Fibroblast of mammary gland (primary cell): ENCODE measurements at places on chromosomes 7 and 10.

DNA sequence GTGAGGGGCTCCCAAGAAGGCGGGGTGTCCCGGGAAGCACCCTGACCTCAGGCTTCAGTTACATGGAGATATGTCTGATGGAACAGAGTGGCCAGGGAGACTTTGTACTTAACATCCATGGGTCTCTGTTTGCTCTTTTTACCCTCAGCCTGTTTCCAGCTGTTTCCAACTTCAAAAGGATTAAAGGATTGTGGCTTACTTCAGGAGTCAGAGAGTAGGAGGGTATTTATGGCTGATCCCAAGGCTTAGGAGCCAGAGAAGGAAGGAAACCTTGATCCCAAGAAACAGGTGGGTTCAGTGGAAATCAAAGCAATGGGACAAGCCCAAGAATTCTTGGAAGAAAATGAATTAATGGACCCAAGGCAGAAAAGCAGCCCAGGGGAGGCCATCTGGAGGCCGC, 37.7 kb upstream of the ZNF438 start:
- no peak for DNase-seq

- peak; percentile 75 for DNase-seq
These were observed 12.0 kb downstream of the LSM8 start for GRCh38 chr7:118195837-118196474.

DNA sequence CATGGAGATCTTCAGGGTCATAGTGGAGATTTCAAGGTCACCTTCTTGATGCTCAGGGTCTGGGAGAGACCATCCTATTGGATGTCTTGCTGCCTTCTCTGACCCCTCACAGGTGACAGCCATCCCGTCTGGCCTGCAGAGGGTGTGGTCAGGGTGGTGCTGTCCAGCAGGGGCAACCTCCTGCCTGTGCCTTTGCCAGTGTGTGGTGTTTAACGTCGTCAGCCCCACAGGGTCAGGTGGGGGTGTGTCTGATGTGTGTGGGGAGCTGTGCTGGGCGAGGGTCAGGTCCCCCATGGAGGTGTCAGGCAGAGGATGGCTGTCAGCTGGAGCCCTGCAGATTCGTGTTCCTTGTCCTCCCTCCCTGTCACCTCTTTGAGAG, 16.5 kb downstream of the ADCY1 start:
- no peak for DNase-seq

DNA sequence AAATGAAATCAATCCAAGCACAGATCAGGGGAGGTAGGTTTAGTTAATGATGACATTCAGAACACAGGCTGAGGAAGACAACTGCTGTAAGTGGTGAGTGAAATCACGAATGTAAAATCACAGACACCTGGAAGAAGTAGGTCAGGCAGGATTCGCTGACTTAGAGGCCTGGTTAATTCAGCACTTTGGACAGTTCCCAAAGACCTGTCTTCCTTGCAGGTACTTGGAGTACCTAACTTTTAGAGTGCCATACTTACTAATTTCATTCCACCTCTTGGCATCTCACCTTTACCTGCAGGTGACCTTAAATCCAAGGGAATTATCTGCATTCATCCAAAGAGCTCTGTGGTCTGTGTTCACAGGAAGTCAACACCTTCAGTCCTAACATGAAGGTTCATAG, 822.3 kb downstream of the PHTF2 start:
- peak; percentile 17 for DNase-seq

DNA sequence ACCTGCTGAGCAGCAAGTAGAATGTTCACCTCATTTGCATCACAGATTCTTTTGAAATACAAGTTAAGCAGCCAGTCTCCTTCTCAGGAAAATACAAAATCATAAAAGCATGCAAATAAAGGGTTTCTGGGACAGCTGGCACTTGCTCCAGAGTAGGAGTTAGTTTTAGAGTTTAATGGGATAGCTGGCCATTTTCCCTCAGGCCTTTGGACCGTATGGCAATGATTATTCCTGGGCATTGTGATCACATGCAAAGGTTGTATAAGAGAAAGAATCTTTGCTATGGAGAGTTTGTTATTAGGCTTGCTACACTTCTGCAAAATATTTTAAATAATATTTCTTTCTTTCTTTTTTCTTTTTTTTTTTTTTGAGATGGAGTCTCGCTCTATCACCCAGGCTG, 240.8 kb downstream of the CDK14 start:
- no peak for DNase-seq

DNA sequence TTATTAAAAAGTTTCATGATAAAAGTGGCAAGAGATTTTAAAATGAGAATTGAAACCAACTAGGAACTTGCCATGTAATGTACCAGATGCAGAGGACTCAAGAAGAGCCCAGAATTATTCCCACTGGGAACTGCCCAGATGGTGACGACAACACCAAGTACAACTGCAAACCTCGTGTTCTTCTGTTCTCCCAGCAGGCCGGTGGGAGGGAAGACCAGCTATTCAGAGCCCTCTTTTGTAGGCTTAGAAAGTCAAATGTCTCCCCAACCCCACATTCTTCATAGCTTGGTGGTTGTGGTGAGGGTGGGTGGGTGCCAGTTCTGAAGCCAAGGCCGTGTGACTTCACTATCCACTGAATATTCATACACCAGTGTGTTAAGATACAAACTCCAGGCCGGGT, 54.3 kb upstream of the ITGB1 start:
- DNase-seq = no peak

GRCh38 chr7:77235276-77235675, 35.7 kb upstream of the FGL2 start:
- peak; percentile 74 for DNase-seq

DNA sequence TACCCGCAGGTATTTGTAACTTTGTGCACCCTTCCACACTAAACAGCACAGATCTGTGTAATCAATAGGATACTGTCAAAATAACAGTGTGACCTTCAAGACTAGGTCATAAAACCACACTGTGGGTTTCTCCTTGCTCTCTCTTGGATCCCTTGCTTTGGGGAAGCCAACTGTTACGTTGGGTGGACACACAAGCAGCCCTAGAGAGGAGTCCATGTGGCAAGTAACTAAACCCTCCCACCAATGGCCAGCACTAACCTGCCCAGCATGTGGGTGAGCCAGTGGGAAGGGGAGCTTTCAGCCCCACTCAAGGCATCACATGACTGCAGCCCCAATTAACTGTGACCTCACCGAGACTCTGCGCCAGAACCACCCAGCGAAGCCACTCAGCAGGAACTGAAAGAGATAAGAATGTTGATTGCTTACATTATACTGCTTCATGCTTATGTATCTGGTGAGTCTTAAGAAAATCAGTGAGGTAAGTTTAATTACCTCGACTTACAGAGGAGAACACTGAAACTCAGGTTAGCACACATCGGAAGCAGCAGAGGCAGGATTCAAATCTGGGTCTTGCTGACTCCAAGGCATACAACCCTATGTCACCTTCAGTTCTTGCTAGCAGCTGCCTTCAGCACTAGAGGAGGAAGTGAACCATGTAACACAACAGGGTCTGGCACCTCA, 9.4 kb upstream of the ZC3HAV1 start:
- DNase-seq = no peak

- DNase-seq = no peak
These were observed 294.6 kb downstream of the RNLS start for GRCh38 chr10:88288320-88289059.

DNA sequence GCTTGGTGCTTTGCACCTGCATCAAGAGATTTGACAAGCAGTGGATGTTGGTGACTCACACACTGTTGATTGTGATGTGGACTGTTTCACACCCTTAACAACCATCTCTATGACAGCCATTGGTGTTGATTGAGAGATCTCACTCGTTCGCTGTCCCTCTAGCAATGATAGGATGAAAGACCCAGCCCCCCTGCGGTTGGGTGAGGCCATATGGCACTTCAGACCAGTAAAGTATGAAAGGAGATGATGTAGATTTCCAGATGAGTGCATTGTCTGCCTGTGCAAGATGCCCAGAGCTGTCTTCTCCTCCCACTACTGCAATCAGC, 138.7 kb upstream of the PRR15 start:
- DNase-seq = no peak

DNA sequence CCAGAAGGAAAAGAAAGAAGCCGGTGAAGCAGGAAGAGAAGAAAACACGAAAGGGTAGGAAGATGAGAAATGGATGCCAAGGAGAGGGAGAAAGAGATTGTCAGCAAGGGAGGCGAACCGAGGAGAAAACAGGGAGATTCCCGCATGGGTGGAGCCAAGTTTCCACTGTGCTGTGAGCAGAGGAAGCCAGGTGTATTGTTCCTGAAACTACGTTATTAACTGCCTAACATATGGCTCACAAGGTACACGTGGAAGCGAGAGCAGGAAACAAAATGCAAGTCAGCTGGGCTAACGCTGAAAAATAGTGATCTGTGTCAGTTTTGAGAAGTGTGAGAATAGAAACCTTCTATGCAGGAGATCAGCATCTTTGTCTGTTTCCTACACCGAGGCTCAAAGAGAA, 20.4 kb upstream of the HIPK2 start:
- no peak for DNase-seq

DNA sequence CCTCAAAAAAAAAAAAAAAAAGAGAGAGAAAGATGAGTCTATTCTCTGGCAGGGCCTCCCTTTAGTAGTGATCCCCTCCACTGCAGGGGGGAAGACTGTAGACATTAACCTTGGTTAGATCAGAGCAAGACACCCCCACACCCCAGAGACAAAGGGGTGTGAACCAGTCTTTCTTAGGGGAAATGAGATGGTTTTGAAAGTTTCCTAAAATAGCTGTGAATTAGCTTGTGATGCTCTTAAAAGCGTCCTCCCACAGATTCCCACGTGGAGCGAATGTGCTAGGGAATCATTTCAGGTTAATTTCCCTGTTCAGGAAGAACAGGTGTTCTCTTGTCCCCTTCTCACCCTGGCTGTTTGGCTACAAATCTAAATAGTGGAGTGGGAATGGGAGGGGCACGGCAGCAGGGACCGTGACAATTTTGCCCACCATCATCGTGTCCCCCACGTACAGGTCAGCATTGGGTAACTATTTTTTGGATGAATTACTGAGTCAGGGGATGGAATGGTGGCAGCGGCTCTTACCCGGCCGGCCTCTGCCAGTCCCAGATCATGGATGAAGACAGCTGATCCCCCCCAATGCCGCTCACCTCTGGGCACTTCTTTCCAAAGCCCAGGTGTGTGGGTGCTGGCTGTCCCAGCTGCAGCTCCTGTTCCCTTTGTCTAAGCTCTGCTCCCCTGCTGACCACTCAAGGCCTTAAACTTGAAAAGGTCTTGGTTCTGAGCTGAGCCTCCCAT, 152.9 kb downstream of the CCDC3 start:
- no peak for DNase-seq

GRCh38 chr10:28236591-28236990, 66.3 kb downstream of the MPP7 start:
- no peak for DNase-seq

DNA sequence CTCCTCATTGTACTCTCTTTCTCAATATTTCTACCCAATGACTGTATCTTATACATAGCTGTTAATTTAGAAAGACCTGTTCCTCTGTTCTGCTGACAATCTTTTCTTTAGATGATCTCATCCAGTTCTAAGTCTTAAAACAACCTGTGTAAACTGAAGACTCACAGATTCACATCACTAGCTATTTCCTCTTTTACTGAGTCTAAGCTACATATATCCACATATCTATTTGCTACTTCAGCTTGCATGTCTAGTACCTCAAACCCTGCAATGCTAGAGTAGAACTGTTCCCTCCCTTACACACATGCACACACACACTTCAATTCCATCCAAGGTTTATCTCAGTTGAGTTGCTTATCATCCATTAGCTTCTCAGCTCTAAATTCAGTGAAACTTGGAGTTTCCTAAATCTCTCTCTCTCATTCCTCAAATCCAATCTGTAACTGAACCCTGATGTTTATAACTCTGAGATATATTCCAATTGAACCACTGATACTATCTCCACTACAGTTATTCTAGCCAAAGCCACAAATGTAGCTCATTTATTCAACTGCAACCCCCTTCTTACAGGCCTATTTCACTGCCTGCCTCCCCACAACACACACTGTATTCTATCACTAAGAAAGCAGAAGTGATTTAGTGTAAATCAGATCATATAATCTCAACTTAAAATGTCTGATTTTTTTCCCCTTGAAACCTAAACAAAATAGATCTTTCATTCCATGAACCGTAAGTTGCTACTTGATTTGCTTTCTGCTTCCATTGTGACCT, 1036.8 kb upstream of the POT1 start:
- DNase-seq = no peak

GRCh38 chr10:94358480-94358879, 4.3 kb downstream of the NOC3L start:
- DNase-seq = peak; percentile 92

GRCh38 chr10:2556883-2557282, 510.5 kb upstream of the PFKP start:
- DNase-seq = no peak

GRCh38 chr10:132850896-132851295, 64.9 kb upstream of the NKX6-2 start:
- DNase-seq = no peak

DNA sequence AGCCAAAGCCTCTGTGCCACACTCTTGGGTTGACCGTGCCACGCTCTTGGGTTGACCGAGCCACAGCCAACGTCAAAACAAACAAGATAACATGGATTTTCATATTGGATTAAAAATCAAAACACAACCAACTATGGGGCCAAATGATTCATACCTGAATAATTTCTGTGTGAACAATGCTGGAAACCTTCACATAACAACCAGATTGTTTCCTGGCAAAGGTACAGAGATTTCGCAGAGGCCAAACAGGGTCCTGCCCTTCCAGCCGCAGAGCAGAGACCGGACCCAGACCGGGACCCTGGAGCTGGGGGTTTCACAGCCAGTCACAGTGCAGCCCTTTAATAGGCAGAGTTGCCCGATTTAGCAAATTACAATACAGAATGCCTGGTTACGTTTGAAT, 40.5 kb downstream of the ITIH5 start:
- peak; percentile 50 for DNase-seq

DNA sequence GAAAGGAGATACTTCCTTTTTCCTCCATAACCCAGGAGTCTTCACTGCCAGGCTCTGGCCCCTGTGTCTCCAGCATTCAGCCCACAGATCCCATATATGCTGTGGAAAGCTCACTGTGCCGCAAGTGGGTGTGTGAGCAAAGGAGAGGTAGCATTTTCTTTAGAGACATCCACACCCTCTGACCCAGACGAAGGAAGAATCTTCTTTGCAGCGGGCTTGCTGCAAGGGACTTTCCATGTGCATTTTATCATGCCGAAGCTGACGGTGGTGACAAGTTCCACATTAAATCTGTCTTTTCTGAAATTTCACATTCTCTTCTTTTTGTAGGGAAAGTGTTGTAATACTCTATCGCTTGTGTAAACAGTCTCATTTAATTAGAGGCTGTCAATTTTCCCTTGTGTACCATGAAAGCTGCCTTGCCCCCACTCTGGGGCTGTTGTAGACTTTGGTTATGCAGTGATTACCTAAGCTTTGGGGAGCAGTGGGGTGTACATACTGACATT, 409.5 kb downstream of the SUGCT start:
- peak; percentile 22 for DNase-seq

DNA sequence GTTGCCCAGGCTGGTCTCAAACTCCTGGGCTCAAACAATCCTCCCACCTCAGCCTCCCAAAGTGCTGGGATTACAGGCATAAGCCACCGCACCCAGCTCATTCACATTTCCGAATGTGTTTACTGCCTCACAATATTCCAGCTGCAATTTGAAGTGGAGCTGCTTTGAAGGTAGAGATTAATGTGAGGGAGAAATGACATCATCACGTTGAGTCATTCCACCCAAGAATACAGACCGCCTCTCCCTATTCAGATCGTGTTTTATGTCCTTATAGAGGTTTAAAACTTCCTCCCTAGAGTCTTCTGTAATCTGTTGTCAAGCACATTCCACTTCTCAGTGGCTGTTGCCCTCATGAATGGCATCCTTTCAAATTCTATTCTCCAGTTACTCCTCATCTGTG, 100.4 kb upstream of the PDGFA start:
- peak; percentile 77 for DNase-seq
